8988T (cell line): ENCODE measurements at places on chromosomes 4 and X.
A peak's percentile ranks its signal among the peaks of the same experiment; 100 is the strongest.

DNA sequence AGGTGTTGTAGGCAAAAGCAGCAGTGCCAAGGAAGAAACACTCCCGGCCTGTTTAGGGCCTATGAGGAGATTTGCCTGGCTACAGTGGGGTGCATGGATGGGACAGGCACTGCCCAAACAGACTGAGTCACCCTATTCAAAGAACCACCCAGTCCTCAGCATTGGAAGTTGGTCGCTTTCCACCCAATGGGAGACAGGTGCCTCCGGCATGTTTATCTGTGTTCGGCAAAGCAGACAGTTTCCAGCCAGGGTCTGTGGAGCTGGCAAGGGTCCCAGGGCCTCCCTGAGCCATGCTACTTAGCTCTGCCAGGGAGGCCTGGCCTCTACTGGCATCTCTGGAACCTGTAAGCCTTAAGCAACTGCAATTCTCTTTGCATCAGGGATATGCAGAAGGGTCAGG is 165.1 kb upstream of the ATP6AP2 start:
- DNase-seq = no peak

DNA sequence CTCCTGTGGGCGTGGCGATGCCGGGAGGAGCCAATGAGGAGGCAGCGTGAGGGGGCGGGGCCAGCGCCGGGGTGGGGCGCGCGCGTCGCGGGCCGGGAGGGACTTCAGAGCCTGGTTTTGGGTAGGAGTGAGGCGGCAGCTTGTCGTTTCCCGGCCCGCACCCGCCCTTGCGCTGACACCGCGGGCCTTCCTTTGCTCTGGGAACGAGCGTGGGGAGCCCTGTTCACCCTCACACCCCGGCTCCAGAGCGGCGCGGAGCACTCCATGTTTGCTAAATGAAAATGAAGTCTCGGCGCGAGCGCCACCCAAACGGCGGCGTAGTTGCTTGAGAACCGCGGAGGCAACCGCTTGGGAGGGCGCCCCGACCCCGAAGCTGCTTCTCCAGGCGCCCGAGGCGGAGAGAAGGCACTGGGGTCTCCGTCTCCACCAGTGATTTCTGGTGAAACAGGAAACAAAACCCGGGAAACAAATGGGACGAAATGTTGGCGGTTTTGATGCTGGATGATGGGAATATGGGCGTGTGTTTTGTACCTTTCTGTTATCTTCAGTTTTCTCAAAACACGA is 497 bp upstream of the GRPEL1 start:
- no peak for DNase-seq

DNA sequence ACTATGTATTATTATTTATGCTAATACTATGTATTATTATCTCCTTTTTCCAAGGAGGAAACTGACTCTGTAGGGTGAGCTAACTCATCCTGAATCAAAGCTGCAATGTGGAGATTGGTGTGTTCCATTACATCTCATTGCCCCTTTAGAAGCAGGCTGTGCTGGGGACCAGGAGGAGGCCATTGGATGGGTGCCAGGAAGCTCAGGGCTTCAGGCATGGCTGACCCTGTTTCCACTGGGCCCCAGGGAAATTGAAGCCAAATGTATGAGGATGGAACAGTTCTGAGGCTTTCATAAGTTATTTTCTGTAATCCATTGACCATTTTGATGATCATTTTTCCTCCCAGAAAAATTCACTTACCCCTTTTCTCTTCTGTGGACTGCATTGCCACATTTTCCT is 418.8 kb upstream of the ZFP42 start:
- no peak for DNase-seq

DNA sequence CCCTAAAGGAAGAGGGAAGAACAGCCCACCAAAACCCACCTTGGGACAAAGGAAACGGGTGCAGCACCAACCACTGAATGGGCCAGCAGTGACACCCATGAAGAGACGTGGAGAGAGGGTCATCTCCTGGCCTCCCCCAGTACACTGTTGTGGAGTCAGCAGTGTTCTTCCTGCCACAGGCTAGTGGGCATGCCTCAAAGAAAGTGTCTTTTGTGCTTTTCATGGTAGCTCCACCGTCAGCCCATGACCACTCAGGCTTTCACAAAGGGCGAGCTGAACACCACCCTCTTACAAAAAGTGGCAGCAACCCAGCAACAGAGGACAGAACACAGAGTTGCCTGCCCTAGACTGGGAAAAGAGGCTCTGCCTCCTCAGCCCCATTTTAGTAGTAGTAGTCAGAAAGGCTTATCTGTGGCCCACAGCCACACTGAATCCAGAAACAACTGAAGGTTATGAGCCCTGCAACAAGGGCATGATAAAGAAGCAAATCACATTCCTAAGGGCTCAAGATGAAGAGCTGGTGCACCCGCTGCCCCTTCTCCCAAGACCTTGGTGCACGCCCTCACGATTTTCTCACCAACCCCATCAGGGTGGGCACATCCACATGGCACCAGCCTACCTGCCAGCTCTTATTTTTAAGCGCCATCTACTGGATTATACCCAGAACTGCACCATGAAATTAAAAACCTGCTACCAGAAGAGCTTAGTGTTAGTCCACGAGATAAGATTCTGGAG is 53.1 kb downstream of the RAB28 start:
- no peak for DNase-seq

GRCh38 chr4:140238351-140239056 is 84.5 kb upstream of the MAML3 start:
- no peak for DNase-seq

DNA sequence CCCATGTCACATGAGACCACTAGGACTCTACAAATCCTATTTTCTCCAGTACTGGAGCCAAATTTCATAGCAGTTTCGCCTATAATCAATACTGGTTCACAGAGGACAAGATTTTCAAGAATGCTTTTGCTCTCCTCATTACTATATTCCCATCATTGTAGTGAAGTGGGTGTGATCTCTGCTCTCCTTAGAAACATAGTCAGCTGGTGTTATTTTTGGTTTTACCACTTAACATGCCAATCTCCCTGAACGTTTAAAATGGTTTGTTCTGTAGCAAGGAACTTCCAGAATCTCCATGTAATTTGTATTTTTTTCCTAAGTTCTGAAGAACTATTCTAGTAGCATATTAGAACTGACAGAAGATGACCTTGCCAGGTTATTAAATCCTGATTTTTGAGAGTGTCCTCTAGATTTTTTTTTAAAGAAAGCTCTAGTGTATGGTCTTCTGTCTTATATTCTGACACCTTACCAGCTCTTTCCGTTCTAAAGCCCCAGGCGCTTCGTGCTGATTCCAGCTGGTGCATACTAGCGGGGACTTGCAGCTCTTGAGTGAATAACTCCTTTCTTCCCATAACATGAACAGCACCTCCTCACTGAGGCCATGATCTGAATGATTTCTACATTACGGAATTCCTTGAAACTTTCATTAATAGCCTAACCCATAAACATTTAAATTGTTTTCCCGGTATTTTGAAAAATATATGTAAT is 1372.9 kb downstream of the TECRL start:
- DNase-seq = no peak

DNA sequence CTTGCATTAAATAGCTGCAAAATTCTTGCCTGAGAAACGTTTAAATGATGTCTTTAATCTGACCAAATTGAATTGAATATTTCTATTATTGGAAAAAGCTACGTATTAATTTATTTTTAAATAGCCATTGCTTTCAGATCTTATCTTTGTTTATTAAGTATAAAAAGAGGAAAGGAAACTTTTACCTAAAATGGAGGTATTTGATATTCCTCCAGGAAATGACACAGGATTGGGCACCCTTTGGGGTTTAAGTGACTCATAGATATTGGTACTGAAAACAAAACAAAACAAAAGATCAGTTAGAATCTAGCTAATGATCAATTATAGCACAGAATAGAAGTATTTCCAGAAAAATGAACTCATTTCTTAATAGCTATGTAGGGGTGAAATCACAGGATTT is 34.1 kb downstream of the PLS3 start:
- DNase-seq = no peak

DNA sequence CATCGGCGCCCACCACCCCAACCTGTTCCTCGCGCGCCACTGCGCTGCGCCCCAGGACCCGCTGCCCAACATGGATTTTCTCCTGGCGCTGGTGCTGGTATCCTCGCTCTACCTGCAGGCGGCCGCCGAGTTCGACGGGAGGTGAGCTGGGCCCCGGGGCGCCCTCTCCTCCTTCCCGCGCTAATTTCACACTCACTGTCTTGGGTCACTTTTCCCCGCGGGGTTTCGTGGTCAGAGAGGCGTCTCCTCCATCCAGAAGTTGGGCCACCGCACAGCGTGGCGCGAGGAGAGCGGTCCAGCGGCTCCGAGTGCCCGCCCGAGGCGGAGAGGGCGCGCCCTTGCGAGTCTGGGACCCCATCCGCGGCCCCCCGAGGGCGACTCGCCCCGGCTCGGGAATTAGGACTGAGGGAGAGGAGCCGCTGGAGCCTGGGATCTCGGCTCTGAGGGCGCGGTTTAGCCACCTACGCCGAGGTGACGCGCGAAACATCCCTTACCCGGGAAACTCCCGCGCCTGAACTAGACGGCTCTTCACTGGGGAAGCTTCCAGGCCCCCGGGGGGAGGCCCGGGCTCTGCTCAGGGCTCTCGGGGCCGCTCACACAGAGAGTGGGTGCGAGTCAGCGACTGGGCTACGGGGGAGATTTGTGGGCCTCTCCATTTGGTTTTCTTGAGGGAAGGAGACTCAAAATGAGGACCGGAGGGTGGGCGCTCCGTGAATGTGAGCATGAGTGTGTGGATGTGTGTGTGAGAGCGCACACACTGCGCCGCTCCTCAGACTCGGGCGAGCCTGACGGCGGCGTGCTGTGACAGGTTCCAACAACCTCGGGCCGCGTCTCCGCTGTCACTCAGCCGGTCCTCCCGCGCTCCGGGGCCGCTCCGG is 551 bp downstream of the NPNT start:
- peak; percentile 9 for DNase-seq

GRCh38 chrX:13901354-13901753 is 84.5 kb upstream of the GPM6B start:
- DNase-seq = no peak

GRCh38 chr4:129092631-129093190 is 628 bp downstream of the SCLT1 start:
- DNase-seq = no peak
